HTR-8/SVneo (cell line): ENCODE measurements at places on chromosomes 3 and 15.
A peak's percentile ranks its signal among the peaks of the same experiment; 100 is the strongest.

DNA sequence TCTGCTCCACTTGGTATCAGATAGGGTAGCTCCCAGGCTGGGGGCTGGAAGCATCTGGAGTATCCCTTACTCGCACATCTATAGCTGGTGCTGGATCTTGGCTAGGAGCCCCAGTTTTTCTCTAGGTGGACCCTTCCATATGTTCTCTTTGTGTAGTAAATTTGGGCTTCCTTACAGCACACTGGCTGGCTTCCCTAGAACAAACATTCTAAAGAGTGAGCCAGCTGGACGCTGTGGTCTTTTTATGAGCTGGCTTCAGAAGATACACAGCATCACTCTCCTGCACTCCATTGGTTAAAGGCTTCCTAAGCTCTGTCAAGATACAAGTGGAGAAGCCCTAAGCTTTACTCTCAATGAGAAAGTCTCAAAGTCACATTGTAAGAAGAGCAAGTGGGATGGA is 322.1 kb downstream of the WDR72 start:
- no peak for DNase-seq

- DNase-seq = no peak
Measured at GRCh38 chr3:11373654-11374053, 101.5 kb downstream of the ATG7 start.

DNA sequence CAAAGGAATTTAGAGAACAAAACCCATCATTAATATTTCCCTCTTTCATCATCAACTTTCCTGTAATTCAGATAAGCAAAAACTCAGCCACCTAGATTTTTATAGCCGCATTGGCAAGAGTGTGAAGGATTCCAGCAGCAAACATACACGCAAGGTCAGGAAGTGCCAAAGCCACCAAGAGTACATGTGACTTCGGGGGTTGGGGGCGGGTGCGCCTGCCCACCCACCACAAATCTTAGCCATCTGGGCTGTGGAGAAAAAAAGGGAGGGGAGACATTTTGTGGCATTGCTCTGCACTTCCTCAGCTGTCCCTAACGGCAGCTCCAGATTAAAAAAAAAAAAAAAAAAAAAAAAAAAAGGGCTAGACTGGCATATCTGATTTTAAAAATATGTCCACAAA is 148.4 kb downstream of the TNIK start:
- no peak for DNase-seq

GRCh38 chr15:47675735-47676134 is 41.6 kb upstream of the SEMA6D start:
- no peak for DNase-seq

GRCh38 chr15:25912035-25912434 is 48.9 kb upstream of the ATP10A start:
- no peak for DNase-seq

DNA sequence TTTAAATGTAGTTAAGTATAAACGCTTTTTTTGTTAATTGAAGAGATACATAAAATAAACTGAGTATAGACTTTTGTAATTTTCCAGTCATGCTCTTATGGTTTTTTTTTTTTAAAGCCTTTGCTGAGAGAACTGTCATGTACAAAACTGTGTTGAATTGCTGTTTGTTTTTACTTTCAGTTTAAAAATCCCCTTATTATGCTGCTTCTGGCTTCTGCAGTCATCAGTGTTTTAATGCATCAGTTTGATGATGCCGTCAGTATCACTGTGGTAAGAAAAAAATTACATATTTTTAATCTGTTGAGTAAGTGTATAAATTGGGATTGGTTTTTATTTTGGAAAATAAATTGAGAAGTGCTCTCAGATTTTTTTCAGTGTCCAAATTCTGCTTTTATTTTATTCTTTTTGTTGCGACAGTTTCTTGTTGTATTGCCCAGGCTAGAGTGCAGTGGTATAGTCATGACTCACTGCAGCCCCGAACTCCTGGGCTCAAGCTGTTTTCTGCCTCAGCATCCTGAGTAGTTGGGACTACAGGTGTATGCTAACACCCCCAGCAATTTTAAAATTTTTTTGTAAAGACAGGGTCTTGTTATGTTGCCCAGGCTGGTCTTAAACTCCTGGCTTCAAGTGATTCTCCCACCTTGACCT is 40.7 kb downstream of the ATP2C1 start:
- no peak for DNase-seq

- no peak for DNase-seq
Measured at GRCh38 chr3:121970047-121970446, 52.0 kb downstream of the ILDR1 start.

DNA sequence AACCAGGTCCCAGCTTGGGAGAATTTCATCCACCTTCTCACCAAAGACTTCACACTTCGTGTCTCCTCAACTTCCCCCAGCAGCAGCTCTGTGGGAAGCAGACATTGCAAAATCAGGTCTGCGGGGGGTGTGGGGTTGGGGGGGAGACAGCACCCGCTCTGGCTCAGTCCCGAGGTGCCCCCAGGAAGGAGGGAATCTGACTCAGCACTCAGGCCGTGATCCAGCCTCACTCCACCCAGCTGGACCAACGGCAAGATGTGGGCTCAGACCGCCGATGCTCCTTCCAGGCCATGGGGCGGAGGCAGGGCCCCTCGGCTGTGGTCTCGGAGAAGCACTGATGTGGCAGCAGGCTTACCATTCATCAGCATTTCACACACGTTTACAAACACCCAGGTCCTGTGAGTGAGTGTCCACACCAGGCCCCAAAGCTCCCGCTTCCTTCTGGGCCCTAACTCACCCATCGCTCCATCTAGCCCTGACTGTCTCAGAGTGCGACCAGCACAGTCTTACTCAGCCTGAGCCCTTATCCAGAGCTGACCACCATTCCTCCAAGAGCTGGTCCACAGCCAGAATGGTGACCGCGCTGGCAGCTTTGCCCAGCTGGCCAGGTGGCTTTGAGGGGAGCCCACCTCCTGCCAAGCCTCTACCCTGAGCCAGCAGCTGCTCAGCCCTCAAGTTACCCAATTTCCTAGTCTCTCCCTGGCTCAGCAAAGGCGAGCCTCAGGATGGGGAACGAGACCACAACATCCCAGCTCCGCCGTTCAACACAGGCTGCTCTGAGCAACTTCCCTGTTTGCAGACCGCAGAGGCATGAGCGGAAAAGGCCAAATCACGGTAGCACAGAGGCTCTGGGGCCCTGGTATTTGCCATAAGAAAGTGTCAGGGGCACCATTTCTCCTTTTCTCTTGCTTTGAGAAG is 3.3 kb downstream of the STAB1 start:
- no peak for DNase-seq

- no peak for DNase-seq
Measured at GRCh38 chr3:39028546-39028945, 23.2 kb downstream of the SCN11A start.

- peak; percentile 23 for DNase-seq
Measured at GRCh38 chr3:45545476-45545875, 49.1 kb upstream of the LIMD1 start.

- no peak for DNase-seq
Measured at GRCh38 chr3:87145553-87145952, 81.6 kb upstream of the CHMP2B start.

GRCh38 chr15:66704019-66704802 is 2.2 kb downstream of the SMAD6 start:
- no peak for DNase-seq
